ENCODE measurements at places on chromosomes 2 and 18. TPM values are rescaled to one million over a fixed set of nuclear protein-coding genes. Genes with fewer than 3 reads are reported as not detected.

DNA sequence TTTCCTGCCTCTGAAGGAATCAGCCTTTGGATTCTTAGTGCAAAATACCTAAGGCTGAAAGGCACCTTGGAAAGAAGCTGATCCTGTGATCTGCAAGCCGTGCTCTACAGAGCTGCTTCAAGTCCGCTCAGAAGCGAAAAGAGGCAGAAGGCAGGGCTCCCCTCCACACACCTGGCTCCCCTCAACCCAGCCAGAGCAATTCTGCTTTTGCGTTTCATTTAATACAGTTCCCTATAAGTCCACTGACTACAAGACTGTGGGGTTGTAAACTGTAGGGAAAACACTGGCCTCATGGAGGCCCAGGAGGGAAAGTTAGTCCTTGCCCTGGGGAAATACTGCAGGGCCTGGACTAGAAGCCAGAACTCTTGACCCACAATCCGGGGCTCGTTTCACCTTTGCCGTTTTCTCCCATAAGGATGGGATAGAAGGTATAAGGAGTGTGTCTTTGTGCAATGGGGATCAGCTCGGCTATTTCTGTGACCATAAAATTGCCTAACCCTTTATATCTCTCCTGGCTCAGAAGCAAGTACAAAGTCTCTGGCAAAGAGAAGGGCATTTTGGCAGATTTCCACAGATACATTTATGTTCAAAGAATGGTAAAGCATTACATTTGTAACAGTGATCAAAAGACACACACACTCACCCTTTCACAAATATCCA lies 95.8 kb upstream of the TEX51 start:
- no peak for DNase-seq

DNA sequence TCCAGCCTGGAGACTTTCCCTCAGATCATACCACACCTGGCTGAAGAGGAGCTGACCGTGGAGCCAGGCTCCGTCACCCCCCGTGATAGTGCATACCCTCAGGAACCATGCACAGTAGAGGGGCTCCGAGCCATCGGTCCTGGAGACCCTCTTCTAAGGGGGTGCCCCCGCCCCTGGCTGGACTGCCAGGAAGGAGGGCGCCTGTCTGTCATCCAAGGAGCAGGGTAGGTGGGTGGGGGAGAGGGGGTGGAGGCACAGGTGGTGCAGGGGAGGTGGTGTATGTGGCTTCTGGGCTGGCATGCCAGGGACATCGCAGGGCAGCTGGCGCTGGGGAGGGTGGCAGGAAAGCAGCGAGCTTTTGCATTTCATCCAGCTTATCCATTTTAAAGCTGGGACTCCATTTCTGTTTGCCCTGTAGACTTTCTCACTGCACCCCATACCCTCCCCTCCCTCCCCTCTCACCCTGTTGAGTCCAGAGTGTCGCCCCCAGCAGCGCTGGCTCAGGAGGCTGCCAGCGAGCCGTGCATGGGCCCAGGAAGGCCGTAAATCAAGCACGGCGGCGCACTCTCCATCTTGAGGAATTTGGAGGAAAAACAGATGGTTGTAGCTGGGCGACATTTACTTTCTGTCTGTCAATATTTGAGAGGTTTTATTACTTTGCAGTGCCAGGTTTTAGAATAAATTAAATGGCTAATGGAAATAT lies 56.2 kb upstream of the HS6ST1 start:
- no peak for DNase-seq

DNA sequence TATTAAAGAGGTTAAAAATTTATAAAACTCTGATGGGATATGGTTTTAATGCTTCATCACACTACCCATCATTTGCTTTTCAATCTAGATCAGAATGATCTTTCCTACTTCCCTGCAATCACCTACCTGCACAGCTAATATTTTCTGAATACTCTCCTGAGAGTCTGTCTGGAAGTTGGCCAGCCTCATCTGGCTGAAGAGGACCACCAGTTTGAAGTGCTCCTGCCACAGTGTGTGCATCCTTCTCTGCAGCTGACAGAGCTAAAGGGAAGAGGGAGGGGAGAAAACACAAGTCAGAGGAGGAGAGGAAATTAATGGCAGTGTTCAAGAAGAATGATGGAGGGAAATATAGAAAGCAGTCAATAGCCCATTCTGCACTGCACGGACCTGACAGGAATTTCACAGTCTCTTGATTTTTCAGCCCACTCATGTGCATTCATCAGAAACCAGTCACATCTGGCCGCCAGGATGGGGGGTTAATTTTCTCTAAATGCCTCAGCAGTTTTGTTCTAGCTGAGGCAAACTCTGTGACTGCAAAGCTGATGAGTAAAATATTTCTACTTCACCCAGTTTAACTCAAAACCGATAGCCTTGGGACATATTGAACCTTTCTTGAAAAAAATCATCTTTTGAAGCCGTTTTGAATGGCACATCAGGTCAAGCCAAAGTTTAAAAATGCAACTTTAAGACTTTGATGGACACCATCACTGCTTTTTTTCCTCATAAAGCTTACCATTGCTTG lies 201.8 kb upstream of the KLHL14 start:
- DNase-seq = no peak

GRCh38 chr2:38750011-38750890 lies 910 bp downstream of the SRSF7 start:
- DNase-seq = no peak

- no peak for DNase-seq
These were observed 40.1 kb downstream of the EPB41L3 start for GRCh38 chr18:5503740-5504139.

DNA sequence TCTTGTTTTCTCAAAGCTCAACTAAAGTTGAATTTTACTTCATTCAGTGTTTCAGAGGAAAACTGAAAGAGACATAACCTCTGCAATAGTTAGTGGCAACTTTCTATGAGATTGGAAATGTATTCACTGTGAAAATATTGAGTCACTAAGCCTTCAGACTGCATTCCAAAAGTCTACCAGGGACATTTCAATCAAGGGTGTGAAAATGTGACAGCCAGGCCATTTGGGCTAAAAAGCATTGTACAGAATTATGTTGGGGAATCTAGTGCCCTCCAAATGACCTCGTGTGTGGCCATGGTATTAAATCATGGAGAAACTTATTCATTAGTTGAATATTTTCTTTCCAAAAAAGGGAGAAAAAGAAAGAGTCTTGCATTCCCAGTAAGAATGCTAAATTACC lies 251.9 kb downstream of the GRB14 start:
- DNase-seq = no peak

- DNase-seq = no peak
These were observed 6.0 kb downstream of the IRS1 start for GRCh38 chr2:226793646-226794045.

DNA sequence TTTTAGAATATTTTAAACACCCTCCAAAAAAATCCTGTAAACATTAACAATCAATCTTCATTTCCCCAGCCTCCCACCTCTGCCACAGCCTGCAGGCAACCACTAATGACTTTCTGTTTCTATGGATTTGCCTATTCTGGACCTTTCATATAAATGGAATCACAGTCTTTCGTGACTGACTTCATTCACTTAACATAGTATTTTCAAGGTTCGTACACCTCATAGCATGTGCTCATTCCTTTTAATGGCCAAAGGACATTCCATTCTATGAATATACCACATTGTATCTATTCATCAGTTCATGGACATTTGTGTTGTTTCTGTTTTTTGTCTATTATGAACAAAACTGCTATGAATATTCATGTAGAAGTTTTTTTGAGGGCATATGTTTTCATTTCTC lies 48.5 kb downstream of the NAT8 start:
- DNase-seq = no peak

DNA sequence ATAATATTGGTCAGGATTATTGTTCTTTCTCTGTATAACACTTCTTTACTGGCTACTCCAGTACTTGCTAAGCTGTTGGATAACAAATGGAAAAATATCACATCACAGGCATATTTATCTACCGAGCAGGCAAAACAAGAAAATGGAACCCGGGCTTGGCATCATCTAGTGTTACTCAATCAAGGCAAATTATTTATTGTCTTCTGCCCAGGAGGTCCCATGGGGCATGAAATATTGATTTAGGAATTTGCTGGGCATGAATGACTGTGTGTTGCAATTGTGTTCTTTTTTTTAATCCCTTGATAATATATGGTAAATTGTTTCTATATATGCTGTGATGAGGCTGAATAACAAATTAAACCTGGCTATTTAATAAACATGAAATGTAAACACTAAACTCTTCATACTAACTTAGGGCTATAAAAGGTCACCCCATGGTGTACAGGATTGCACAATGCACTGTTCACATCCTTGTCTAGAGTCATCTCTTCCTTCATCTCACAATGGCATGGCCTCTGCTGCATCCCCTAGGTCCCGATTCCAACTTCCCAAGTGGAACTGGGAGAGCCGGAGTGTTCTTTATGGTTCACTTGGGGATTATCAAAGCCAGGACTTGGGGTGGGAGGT lies 2.2 kb upstream of the PARD3B start:
- no peak for DNase-seq

GRCh38 chr2:107361751-107362381 lies 464.8 kb upstream of the RGPD4 start:
- DNase-seq = no peak

GRCh38 chr2:172288603-172289002 lies 138.8 kb upstream of the ITGA6 start:
- DNase-seq = no peak

GRCh38 chr18:48905513-48905912 lies 45.3 kb downstream of the SMAD7 start:
- no peak for DNase-seq

DNA sequence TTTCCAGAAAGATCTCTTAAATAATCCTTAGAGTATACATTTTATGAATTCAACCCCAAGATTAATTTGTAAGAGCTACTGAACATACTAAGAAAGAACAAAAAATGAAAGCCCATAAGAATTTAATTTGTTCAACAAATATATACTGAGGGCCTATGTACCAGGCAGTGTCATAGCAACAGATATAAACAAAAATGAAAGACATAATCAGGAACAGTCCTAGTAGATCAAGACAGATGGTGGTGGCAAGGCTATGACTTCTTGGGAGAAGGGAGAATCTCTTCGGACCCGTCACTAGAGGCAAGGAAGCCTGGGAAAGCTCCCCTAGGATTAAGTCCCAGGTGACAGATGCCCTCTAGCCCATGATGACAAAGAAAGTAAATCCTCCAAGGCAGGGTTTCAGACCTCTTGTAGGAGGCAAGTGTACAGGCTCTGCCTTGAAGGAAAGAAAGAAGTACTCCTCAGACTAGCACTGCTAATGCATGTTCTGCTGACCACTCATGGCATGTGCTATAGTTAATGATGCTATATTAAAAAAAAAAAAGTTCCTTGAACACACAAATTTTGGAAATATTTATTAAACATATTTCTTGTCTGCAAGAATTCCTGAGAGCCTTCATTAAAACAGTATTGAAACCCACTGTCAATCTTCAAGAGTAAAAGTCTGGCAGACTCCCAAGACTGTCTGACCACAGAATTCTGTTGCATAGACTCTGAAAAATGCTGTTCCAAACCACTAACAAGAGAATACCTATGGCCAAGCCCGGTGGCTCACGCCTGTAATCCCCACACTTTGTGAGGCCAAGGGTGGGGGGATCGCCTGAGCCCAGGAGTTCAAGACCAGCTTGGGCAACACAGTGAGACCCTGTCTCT lies 31.5 kb downstream of the NOL10 start:
- DNase-seq = no peak

GRCh38 chr2:67503066-67503795 lies 106.1 kb downstream of the ETAA1 start:
- DNase-seq = no peak

DNA sequence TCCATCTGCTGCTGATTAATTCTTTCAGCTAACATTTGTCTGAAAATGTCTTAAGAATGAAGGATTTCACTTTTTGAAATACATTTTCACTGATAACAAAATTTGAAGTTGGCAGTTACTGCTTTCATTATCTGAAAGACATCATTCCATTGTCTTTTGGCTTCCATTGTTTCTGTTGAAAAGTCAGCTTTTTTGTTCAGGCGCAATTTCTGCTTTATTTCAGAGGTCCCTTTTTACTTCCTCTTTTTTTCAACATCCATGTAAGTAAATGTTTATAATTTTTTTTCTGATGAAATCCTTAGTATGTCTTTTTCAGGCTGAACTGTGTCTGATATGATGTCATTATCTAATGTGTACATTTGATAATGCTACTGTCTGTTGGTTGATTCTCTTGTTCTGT lies 184.2 kb downstream of the RND3 start:
- DNase-seq = no peak

DNA sequence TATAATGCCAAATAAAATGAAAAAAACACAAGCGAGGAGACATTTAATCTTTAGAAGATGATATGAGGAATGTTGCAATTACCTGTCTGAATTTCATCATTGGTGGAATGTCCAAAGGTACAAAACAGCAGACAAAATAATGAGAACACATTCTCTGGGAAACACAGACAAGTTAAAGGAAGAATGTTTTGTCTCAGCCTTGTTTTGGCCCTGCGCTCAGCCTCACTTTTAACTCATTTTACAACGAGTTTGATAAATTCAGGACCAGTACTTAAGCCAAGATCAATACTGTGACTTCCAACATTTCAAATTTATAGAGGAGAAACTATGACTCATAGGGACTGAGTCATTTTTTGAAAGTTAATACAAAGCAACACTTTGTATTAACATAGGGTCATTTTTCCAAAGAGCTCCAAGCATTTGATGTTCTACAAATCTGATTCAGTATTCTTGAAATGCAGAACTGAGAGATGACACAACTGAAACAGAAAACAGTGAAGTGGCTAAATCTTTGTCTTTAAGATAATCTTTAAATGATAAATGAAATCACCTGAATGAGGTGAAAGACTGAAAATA lies 833.2 kb upstream of the CHAC2 start:
- DNase-seq = no peak

- no peak for DNase-seq
These were observed 431.5 kb downstream of the RNF144A start for GRCh38 chr2:7348761-7349160.

- peak; percentile 84 for DNase-seq
These were observed at the start of gene NPPC for GRCh38 chr2:231926180-231926741. Gene NPPC, minus strand, starts transcription at chr2:231926396. Its CDS starts 147 bp downstream, at chr2:231926249.

DNA sequence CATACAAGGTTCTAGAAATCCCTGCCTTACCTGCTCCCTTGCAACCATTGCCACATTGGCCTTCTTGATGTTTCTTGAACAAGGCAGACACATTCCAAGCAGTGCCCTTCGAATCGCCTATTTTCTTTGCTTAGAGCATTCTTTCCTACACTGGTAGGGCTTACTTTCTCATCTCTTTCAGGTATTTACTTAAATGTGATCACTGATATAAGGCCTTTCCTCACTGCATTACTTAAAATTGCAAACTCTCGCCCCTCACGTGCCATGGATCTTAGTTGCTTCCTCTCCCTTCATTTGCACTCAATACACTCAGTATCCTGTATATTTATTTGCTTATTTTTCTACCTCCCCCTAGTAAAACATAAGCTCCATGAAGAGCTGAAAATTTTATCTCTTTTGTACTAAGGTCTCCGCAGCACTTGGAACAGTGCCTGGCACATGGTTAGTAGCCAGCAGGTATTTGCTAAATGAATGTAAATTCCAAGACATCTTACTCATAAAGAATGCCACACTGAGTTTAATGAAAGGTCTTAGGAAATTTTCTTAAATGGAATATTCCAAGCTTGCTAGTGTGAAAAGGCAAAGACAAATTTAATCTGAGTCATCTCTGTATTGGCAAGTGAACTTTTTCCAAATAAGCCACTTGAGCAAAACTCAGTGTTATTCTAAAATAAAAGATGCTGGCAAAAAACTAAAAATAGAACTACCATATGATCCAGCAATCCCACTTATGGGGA lies 42.4 kb upstream of the FIGN start:
- no peak for DNase-seq

CHRND gene
- total RNA-seq = not detected

GPR17 gene
- total RNA-seq = not detected

IGFBP2 gene
- total RNA-seq = 322 TPM

CPO gene
- total RNA-seq = 1.9 TPM

TMEM178A gene
- total RNA-seq = 14.0 TPM

KANSL3 gene
- 31.4 TPM for total RNA-seq

PLA2R1 gene
- 2.2 TPM for total RNA-seq

FHOD3 gene
- total RNA-seq = 10.5 TPM

EN1 gene
- not detected for total RNA-seq

SRD5A2 gene
- total RNA-seq = not detected
